Activated naive CD4-positive, alpha-beta T cell (primary cell): ENCODE measurements at places on chromosomes 16 and 17.

DNA sequence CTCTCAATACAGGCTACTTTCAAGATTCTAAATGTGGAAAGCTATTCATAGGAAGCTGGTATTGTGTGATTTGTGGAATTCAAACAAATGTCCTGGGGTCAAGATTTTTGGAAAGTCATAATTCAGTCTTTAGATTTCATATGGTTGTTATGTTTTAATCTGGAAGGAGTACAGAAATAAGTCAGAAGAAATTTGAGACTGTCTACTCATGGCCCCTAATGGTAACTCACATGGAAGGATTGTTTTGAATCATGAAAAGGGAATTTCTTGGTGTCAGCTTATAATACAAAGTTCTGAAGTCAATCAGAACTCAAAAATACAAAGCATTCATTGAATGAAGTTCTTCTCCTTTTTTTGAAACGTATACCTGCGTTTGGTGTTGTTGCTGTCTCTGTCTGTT lies 3.1 kb downstream of the KCNJ2 start:
- DNase-seq, result no peak

GRCh38 chr16:85616607-85617321 lies 3.6 kb downstream of the GSE1 start:
- DNase-seq, result no peak

GRCh38 chr17:2636169-2636930 lies 42.9 kb downstream of the PAFAH1B1 start:
- DNase-seq, result no peak

DNA sequence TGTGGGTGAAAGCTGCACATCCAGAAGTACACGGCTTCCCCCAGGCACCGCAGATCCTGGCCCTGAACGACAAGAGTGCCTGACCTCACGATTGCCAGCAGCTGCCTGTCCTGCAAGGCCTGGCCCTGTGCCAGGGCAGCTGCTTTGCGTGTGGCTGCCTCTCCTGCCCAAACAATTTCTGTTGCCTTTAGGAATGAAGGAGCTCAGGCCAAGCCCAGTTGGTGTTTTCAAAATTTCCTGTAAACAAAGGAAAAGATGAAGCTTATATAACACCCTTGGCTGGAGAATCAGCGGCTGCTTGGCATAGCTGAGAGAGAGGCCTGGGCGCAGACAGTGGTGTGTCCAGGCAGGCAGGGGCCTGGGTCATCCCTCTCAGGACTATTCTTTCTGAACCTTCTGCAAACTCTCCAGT lies 11.7 kb upstream of the SLC47A2 start:
- no peak for DNase-seq

GRCh38 chr17:44911133-44912001 lies 3.9 kb downstream of the GFAP start:
- DNase-seq, result peak; percentile 9

DNA sequence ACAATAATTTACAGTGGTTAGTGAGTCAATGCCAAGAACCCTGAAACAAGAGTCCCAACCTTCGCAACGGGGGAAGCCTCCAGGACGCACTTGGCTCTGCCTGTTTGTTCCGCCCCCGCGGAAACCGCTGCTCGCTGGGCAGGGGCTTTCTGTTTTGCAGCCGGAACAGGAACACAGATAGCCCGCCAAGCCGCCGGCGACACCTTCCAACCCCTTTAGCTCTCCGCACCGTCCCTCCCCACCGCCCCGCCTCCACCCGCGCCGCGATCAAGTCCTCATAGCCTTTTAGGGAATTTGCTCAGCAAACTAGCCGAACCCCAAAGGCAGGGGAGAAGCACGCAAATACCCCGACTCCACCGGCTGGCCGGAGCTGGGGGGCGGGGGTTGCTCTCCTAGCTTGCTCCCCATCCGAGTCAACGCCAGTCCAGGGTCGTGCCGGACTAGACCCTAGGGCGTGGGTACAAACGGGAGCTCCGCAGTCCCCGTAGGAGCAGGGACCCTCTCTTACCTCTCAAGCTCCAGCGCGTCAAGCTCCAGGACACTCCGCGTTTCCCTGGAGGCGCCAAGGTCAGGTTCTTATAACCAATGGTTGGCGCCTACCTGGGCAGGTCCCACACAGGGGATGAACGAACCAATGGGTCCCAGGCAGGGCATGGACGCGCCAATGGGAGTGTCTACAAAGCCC lies at the start of gene SLFN13:
TSS of gene SLFN13 (minus strand) at position 553 of the 685 bp plus-strand sequence. CDS start 3,086 bp downstream, outside the sequence.
- peak; percentile 54 for DNase-seq

GRCh38 chr17:11969565-11969964 lies 27.7 kb downstream of the ZNF18 start:
- DNase-seq, result no peak

GRCh38 chr16:22189473-22190080 lies 16.5 kb upstream of the EEF2K start:
- DNase-seq, result peak; percentile 56

GRCh38 chr16:51228097-51228659 lies 77.1 kb upstream of the SALL1 start:
- no peak for DNase-seq

DNA sequence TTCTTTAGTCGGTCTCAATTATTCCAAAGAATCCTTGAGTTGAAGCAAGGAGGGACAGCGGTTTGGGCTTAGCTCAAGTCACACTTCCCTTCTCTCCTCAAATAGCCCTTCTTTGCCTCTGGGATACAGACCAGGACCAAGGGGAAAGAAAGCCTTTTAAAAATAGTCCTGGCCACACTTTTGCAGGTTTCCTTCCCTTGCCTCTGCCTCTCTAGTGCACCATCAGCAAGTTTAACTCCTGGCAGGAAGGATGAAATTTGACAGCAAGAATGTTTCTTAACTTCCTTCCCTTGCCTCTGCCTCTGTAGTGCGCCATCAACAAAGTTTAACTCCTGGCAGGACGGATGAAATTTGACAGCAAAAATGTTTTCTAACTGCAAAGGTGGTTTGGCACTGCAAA lies 7.2 kb upstream of the G6PC1 start:
- DNase-seq, result no peak

GRCh38 chr17:72812823-72813222 lies 279.7 kb downstream of the SLC39A11 start:
- no peak for DNase-seq
